ENCODE measurements at places on chromosomes 12 and 14.

DNA sequence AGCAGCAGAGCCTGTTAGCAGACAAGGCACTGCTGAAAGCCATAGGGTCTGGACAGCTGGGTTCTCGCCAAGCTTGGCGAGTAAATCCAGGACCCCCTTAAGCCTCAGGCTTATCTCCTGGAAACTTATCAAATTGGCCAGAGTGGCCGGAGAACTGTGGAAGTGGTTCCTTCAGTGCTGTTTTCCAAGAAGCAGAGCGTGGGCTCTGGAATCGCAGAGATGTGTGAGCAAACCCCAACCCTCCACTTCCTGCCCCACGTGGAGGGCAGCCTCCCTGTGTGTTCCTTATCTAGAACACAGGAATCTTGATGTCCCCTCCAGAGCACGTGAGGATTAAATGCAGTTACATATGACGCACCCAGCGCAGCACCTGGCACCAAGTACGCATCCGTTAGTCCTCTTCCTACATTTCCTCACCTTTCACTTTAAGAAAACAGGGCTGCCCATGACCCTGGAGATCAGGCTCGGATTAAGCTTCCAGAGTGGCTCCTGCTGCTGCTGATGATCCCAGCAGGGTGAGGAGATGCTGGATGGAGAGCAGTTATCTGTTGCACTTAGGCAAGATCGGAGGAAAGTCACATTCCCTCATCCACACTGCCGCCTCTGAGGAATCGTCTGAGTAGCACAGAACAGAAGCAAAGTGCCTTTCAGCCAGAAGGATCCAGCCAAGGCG, 35.0 kb downstream of the MMAB start:
- DNase-seq = no peak

- no peak for DNase-seq
These were observed 1548.6 kb upstream of the TMEM132C start for GRCh38 chr12:126718365-126718764.

DNA sequence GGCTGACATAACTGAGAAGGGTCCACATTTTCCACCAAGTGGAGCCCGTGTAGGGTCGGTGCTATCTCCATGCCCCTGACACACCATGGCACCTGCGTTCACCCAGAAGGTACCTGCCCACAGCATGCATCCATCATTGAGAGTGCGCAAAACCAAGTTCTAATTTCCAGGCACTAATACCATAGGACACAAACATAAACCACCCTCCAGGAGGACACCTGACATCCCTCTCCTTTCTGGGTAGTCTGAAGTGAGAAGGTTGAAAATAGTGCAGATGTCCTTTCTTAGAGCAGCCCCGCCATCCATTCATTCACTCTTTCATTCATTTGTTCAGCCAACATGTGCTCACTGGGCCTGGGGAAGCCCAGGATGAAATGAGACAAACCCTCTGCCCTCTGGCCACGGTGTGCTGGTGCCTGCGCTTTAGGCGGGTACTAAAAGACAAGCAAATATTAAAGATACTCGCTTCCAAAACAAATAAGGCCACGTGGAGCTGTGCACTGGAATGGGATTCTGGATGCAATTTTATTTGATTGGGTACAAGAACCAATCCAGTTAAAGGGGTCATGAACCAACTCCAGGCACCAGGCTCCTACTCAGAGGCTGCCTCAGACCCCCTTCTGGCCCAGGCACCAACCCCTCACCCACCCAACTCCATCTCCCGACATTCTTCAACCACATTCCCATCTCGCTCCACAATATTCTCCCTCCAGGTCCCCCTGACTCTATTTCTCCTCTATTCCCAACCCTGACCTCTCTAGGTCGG, 1.2 kb downstream of the TTC7B start:
- no peak for DNase-seq

- peak; percentile 87 for DNase-seq
These were observed 64.9 kb downstream of the RIN3 start for GRCh38 chr14:92578511-92578910.

- no peak for DNase-seq
These were observed 2.8 kb upstream of the DLK1 start for GRCh38 chr14:100723830-100724437.

DNA sequence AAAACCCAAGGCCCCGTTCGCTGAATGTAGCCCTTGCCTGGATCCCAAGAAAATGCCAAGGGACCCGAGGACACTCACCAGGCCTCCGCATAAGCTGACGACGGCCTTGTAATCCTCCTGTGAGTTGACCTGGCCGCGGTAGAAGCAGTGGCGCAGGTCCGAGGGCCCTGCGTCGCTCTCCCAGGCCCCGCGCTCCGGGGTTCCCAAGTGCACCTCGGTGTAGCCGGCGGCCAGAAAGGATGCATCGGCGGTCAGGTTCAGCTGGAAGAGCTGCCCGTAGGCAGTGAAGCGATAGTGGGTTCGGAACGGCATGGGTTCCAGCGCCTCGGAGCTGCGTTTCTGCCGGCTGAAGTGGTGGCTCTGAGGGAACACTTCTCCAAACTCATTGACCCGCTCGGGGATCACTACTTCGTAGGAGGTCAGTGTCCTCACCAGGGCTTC, 1.2 kb downstream of the ADAMTS20 start:
- DNase-seq = no peak

Measured in aorta (tissue), 5 donors.